CD4-positive, alpha-beta T cell (primary cell): ENCODE measurements at places on chromosomes 2 and 18.

DNA sequence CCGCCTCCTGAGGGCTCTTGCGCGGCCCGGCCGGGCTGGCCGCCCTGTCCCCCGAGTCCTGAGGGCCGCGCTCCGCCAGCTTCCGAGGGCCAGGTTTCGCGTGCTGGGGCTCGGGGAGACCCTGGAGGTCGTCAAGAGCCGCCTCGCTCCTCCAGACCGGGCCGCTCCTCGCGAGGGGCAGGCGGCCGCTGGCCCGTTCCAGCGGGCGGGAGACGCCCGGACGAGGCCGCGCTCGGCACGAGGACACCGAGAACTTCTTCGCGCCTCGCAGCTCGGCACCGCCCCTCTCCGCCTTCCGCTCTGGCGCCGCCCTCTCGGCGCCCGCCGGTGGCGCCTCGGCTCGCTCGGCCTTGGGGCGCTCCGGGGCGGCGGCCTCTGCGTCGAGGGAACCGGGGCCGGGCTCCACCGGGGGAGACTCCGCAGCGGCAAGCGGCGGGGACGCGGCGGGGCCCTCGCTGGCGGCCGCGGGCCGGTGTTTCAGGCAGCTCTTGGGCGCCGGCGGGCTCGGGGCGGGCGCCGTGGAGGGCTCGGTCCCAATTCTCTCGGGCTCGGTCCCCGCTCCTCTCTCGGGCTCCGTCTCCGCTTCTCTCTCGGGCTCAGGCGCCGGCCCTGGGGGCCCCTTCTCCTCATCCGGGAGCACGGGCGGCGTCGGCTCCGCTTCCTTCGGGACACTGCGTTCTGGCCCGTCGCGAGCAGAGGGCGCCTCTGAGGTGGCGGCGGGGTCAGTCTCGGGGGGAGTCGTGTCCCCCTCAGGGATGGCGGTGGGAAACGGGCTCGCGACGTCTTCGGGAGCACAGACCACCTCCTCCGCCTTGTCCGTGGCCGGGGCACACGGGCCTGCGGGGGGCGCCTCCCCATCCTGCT lies 91.6 kb upstream of the MGAT4A start:
- DNase-seq: peak; percentile 56

- peak; percentile 10 for DNase-seq
Measured at GRCh38 chr2:55168221-55169154, 63.6 kb downstream of the CLHC1 start.

DNA sequence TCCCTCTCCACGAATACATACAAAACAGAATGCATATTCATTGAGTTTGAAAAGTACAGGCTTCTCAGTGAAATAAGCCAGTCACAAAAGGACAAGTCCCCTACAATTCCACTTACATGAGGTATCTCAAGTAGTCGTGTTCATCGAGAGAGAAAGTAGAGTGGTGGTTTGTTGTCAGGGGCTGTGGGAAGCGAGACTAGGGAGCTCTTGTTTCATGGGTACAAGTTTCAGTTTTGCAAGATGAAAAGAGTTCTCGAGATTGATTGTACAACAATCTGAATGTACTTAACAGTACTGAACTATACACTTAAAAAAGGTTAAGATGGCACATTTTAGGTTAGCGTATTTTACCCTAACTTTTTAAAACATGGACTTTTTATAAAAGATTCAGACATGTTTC lies 71.5 kb upstream of the TTC39C start:
- no peak for DNase-seq

- DNase-seq: no peak
Measured at GRCh38 chr2:58131191-58132011, 84.8 kb downstream of the VRK2 start.

DNA sequence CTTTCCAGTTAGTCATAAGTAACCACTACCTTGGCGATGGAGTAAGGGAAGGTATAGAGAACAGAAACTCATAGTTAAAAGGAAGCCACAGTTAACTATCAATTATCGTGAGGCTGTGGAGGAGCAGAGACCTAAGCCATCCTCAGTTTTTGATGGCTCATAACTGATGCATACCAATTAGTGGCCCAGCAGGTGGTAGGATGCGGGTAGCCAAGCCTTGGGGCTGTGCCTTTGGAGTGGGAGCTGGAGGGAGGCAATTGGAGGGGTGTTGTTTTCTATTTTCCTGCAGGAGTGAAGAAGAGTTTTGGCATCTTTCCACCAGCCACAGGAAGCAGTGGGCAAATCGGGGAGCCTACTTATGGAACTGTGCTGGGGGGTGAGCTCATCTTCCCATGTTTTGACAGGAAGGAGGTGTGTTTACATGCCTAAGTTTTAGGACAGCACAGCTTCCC lies 194.8 kb downstream of the TPGS2 start:
- no peak for DNase-seq

- DNase-seq: no peak
Measured at GRCh38 chr2:53750041-53750768, 17.4 kb upstream of the CHAC2 start.

DNA sequence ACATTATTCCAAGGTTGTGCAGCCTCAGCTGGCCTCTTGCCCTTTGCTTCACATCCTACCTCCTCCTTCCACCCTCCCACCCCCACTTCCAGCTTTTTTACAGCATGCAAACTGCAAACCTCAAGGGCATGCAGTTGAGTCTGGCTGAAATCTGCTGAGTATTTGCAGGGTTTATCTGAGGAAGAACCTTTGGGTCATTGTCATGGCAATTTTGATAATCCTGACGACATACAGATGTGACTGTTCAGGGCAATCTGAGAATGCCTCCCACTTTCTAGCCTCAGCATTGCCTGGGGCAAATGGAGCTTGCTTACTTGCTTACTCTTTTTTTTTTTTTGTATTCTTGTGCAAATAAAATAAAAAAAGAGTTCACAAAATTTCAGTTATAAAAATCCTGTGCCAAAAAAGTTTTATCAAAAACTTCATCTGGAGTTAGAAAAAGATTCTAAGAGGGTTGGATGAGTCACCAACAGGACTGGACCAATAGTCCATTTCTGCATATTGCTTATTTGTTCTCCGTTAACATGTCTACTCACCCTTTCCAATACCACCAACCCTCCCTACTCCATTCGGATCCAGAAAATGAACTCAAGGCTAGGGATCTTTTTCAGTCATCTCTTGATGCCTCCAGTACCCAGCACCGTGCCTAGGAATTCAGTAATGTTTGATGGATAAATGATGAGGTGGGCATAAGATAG lies 23.6 kb upstream of the LHCGR start:
- no peak for DNase-seq

DNA sequence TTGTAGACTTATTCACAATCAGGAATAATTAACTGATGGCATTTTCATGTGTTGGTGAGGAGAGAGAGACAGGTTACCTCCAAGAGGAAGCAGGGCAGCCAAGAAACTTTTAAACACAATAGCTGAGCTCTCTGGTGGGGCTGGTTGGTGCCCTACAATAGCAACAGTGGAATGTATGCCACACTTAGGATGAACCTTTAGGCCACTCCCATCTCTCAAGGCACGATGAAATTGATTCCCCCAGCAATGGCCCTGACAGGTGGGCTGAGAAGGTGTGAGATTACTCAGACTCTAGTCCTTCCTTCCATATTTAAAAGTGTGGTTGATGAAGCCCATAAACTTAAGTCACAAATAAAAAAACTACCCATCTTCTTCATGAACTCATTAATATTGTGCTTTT lies 219.4 kb upstream of the CYRIA start:
- no peak for DNase-seq

DNA sequence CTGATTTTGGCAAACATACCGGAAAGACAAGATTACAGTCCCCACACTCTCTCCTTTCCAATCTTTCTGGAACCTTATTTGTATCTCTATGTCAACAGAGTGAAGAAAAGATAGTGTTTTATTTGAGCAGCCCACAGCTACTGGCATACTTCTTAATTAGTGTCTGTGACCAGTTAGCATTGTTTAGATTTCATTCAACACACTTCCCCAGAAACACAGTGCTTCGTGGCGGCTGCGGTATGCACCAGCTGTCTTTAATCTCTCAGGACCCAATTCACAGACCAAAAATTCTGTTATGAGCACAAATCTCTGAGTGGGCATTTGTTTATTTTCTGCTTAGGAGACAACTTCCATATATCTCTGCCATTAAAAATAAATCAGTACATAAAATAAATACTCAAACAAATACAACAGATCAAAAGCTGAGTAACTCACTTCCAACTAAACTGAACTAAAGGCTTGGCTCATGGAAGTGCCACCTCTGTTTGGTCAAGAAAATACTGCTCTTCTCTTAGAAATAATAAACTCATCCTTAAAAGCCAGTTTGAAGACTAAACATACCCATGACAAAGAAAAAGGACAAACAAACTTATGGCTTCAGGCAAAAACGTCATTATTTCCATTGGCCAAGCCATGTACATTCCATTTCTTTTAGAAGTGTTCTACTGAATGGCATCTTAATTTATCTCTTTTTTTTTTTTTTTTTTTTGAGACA lies 392.4 kb downstream of the TXNL1 start:
- no peak for DNase-seq

DNA sequence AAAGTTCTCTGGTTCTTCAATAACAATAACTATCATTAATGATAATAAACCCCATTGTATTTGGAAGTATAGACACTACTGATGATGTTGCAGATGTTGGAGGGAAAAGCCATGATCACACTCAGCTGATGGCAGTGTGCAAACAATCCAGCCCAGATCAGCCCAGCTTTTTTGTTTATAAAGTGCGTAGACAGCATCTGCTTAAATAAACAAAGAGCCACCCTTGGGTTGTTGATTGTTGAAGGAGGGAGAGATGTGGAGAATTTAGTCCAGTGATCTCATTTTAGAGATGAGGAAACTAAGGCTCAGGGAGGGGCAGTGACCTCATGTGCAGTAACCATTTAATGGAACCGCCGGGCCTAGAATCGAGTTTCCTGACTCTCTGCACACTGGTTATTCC lies 56.0 kb upstream of the MEX3C start:
- no peak for DNase-seq

DNA sequence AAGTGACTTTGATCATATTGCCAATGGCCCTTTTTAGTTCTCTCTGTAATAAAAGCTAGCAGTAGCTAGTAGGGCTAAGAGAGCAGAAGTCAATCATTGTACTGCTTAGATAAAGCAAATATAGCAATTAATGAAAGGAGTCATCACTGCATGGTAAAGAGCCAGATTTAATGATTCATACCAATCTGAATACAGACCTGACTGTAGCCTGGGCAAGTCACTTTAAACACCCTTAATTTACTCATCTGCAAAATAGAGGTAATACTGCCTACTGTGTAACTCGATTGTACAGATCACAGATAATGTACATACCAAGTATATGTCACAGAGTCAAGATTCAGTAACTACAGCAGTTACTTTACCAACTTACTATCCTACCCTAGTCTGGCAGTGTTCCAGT lies 63.6 kb downstream of the ASXL2 start:
- no peak for DNase-seq

GRCh38 chr2:17627434-17627833 lies 86.9 kb downstream of the VSNL1 start:
- DNase-seq: no peak

GRCh38 chr2:246489-247144 lies 17.2 kb downstream of the SH3YL1 start:
- peak; percentile 13 for DNase-seq

GRCh38 chr2:56372071-56372656 lies 188.4 kb downstream of the CCDC85A start:
- DNase-seq: no peak

DNA sequence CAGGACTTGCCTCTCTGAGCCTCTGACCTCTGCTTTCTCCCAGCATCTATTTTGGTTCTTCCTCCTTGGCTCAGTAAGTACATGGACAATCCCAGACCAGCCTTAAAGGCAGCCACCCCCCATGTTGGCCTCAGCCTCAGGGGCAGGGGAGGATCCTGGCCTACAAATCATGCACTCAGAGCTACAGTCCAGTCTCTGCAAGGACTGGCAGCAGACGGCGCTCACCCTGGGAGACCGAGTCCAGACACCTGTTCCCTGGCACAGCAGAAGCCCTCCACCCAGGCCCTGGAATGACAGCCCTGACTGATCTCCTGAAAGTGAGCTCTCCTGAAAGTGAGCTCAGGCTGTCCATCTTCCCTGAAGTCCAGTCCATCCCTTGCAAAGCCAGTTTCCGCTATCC lies 25.7 kb upstream of the PTPN4 start:
- no peak for DNase-seq

DNA sequence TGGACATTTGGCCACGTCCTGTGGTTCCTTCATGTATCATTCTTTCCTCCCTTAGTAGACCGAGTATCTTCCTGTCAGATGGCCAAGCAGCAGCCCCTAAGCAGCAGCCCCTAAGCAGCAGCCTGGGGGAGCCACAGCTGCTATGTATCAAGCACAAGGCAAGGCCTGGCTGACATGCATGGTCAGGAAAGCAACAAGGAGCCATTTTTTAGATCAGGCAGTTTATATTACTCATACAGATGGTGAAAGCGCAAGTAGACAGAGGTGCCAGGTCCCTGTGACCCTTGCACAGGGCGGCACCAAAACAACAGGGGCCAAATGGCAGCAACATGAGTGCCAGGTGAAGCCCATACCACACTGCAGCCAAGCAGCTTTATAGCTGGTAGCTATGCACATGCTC lies 22.1 kb downstream of the CHCHD5 start:
- DNase-seq: no peak

DNA sequence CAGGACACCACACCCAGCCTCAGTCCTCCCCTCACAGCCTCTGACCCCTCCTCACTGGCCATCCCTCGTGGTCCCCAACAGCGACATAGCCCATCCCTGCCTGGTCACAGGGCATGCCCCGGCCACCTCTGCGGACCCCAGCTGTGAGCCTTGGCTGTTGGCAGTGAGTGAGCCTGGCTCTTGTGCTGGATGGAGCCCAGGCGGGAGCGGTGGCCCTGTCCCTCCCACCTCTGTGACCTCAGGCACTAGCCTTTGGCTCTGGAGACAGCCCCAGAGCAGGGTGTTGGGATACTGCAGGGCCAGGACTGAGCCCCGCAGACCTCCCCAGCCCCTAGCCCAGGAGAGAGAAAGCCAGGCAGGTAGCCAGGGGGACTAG lies 7.9 kb downstream of the DES start:
- no peak for DNase-seq

DNA sequence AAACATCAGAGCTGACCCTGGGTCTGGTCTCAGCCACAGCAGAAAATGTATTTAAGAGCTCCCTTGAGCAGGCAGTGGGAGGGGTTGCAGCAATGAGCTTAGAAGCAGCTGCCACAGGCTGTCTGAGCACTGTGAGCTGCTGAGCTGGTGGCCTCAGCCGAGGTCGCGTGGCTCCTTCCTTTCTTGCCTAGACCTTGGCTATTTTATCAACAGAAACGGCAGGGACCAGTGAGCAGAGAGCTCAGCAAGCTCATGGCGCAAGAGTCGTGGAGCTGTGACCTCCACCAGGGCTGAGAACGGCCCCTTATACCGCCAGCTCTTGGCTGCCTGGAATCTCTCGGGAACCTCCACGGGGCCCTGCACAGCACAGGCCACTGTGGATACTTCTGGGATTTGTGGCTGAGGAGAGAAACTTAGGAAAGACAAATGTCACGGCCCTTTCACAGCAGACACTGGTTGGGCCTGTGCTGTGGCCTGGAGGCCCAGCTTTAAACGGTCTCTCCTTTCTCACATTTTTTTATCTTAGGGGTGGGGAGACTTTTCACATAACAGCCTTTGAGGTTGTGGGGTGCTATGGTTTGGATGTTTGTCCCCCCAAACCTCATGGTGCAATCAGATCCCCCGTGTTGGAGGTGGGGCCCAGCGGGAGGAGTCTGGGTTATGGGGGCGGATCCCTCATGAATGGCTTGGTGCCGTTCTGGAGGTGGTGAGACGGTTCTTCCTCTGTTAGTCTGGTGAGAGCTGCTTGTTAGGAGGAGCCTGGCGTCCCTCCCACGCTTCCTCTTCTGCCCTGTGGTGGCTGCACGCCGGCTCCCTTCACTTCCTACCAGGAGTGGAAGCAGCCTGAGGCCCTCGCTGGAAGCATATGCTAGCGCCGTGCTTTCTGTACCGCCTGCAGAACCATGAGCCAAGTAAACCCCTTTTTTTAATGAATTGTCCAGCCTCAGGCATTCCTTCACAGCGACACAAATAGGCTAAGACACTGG lies 1.7 kb downstream of the ALLC start:
- no peak for DNase-seq
